Caco-2 (cell line): ENCODE measurements at places on chromosomes 5 and 9.
A peak's percentile ranks its signal among the peaks of the same experiment; 100 is the strongest.

GRCh38 chr9:87112656-87113055 is 165.3 kb upstream of the GAS1 start:
- no peak for DNase-seq
- no peak overlapping the region for H3K27ac ChIP-seq
- H3K27me3 ChIP-seq, result no peaks in the 10 kb centered on the region
- no peaks in the 10 kb centered on the region for H3K4me1 ChIP-seq
- no peaks in the 10 kb centered on the region for H3K36me3 ChIP-seq

DNA sequence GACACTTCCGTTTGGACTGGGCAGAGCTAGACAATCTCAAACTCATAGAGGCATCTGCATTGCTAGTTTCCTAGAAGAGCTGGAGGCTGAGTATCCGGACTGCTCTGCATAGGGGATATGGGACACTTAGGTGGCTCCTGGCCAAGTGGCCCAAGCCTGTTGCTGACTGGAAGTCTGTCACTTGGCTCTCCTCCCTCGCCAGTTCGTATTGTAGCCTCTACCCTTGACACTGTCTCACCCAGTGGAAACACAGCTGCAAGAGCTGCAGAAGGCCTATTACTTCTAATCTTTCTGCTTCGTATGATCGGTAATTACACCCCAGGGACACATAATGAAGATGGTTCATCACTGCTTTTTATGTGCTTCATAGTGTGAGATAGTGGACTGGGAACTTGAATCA is 34.7 kb downstream of the ITGA1 start:
- H3K36me3 ChIP-seq, result no peaks in the 10 kb centered on the region
- H3K27ac ChIP-seq, result no peak overlapping the region
- no peaks in the 10 kb centered on the region for H3K4me1 ChIP-seq
- no peak for DNase-seq

DNA sequence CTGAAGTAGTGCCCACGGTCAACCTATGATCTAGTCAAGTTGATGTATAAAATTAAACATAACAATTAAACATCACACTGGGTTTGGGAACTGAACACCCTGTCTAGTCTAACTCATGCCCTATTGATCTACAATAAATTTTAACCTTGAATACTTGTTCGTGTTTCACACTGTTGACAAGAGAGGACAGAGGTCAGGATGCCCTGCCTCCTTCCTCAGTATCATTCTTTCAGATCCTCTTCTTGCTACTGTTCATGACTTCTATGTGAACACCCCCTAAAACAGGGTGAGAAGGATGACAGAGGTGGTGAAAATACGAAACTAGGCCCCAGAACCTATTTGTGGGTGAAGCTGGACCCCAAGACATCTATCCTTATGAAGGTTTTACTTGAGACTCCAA is 8.1 kb upstream of the MAT2B start:
- H3K4me3 ChIP-seq, result no peak overlapping the region
- no peaks in the 10 kb centered on the region for H3K4me1 ChIP-seq
- H3K27me3 ChIP-seq, result no peaks in the 10 kb centered on the region
- no peak for DNase-seq
- H3K27ac ChIP-seq, result no peak overlapping the region

- H3K27me3 ChIP-seq, result no peaks in the 10 kb centered on the region
- DNase-seq, result no peak
- H3K4me3 ChIP-seq, result no peak overlapping the region
- no peak overlapping the region for H3K27ac ChIP-seq
- no peaks in the 10 kb centered on the region for H3K4me1 ChIP-seq
- no peaks in the 10 kb centered on the region for H3K36me3 ChIP-seq
These were observed 74.5 kb upstream of the MAP1B start for GRCh38 chr5:72032788-72033187.

DNA sequence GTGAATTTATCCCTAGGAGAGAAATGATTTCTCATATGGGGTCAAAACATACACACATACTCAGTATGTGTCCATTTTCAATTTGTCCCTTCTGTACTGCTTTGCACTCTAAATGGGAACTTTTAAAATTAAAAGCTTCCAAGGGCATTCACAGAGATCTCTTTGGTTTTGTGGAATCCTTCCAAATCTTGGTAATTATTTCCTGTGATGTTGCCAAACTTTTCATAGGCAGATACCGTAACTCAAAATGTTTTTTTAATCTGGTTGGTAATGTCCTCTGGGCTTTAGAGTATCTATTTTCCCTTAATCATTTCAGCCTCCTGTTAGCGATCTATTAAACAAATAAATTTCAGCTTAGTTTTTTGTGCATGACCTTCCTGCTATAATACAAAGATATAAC is 282.4 kb downstream of the ARHGEF28 start:
- no peak overlapping the region for H3K27ac ChIP-seq
- H3K27me3 ChIP-seq, result no peaks in the 10 kb centered on the region
- H3K36me3 ChIP-seq, result no peaks in the 10 kb centered on the region
- H3K4me1 ChIP-seq, result no peaks in the 10 kb centered on the region

GRCh38 chr9:72362118-72362531 is 2.9 kb downstream of the ZFAND5 start:
- no peak for DNase-seq
- H3K36me3 ChIP-seq, result no peaks in the 10 kb centered on the region
- no peak overlapping the region for H3K4me3 ChIP-seq

GRCh38 chr5:67999391-67999790 is 216.2 kb upstream of the PIK3R1 start:
- H3K4me3 ChIP-seq, result no peak overlapping the region
- H3K4me1 ChIP-seq, result no peaks in the 10 kb centered on the region
- no peaks in the 10 kb centered on the region for H3K36me3 ChIP-seq

GRCh38 chr5:43298443-43298842 is 14.8 kb downstream of the HMGCS1 start:
- H3K27me3 ChIP-seq, result no peaks in the 10 kb centered on the region
- H3K4me1 ChIP-seq, result peaks cover 6% of the 10 kb centered on the region; the same call in 1 of the 2 replicates
- DNase-seq, result no peak
- H3K27ac ChIP-seq, result no peak overlapping the region
- no peak overlapping the region for H3K4me3 ChIP-seq

GRCh38 chr5:168720575-168720974 is 141.4 kb upstream of the PANK3 start:
- H3K27me3 ChIP-seq, result no peaks in the 10 kb centered on the region
- no peaks in the 10 kb centered on the region for H3K4me1 ChIP-seq
- no peak overlapping the region for H3K27ac ChIP-seq
- H3K4me3 ChIP-seq, result no peak overlapping the region
- no peak for DNase-seq

DNA sequence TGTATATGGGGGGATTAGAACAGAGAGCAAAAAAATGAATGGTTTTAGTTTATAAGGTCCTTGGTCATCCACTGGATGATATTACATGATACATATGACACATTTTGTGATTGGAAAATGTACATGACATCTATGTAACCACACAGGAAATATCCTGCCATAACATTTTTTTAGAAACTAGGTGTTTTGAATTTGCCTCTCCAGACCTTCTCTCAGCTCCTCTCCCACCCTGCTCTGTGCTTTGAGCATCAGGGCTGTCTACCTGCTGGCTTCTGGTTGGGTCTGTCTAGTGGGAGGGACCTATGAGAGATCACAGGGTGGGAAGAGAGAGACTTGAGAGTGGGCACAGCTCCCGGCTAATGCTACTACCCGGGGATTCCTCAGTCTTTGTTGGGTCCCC is 24.4 kb downstream of the AKNA start:
- peaks cover 13% of the 10 kb centered on the region for H3K4me1 ChIP-seq
- no peak overlapping the region for H3K27ac ChIP-seq
- DNase-seq, result no peak

GRCh38 chr5:60492958-60493357 is 207.0 kb downstream of the DEPDC1B start:
- no peak for DNase-seq
- H3K4me3 ChIP-seq, result no peak overlapping the region
- no peak overlapping the region for H3K27ac ChIP-seq
- H3K4me1 ChIP-seq, result peaks cover 8% of the 10 kb centered on the region
- no peaks in the 10 kb centered on the region for H3K36me3 ChIP-seq

GRCh38 chr9:134365791-134366222 is 39.6 kb downstream of the RXRA start:
- no peak for DNase-seq
- H3K27ac ChIP-seq, result peak overlapping the region; percentile 76
- H3K4me1 ChIP-seq, result peaks cover 15% of the 10 kb centered on the region
- H3K36me3 ChIP-seq, result no peaks in the 10 kb centered on the region
- H3K4me3 ChIP-seq, result no peak overlapping the region
